ENCODE measurements at places on chromosomes 2 and 18.

GRCh38 chr2:2530334-2530733 is 199.3 kb upstream of the MYT1L start:
- no peak for DNase-seq

DNA sequence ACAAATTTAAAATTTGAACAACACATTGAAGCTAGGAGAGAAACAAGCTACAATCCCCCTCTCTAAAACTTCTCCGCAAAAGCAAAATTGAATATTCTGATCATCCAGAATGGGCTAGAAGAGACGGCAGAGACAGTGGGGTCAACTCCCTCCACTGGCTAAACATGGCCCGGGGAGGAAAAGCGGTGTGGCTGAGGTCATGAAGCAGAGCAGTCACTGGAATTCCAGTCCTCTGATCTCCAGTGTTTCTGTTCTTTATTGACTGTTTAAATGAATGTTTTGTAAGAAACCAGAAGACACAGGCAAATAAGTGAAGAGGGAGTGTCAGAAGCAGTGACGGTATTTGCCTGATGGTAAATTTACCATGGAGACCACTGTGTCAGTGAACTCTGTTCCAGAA is 116.2 kb downstream of the GAREM1 start:
- no peak for DNase-seq

- DNase-seq: no peak
Measured at GRCh38 chr2:30185178-30185577, 38.4 kb downstream of the YPEL5 start.

- no peak for DNase-seq
Measured at GRCh38 chr2:5555636-5556035, 136.5 kb upstream of the SOX11 start.

- DNase-seq: peak; percentile 28
Measured at GRCh38 chr2:118089139-118089800, 999 bp downstream of the INSIG2 start.
